ENCODE measurements at places on chromosomes 4 and X. TPM values are rescaled to one million over a fixed set of nuclear protein-coding genes. Genes with fewer than 3 reads are reported as not detected.

- no peak overlapping the region for H3K27ac ChIP-seq
- peaks cover 24% of the 10 kb centered on the region for H3K4me1 ChIP-seq
- no peaks in the 10 kb centered on the region for H3K36me3 ChIP-seq
- H3K4me3 ChIP-seq: no peak overlapping the region
- DNase-seq: peak; percentile 60
These were observed 607 bp upstream of the SCOC start for GRCh38 chr4:140372751-140373327.

Gene SLIT2
- not detected for total RNA-seq

DNA sequence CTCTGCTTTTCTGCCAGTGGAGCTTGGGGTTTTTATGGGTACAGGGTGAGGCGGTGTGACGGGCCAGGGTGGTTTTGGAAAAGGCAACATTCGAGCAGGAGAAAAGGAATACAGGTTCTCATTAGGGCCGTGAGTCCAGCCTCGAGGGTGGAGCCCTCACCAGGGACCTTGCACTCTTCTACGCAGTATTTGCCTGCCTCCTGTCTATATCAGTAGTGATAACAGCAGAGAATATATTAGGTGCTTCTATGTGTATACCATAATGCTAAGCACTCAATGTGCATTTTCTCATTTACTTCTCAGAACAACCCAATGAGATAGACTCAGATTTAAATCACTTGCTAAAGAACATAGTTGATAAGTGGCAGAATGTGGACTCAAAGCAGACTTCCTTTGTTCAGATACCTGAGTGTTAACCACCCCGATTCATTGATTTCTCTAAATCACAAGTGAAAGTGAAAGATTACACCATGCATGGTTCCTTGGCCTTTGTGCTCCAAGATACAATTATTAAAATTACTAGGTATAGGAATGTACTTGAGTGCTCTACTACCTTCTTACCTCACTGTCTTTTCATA lies 403.9 kb downstream of the PCDH7 start:
- H3K4me3 ChIP-seq: no peak overlapping the region
- H3K36me3 ChIP-seq: no peaks in the 10 kb centered on the region
- DNase-seq: no peak
- H3K27ac ChIP-seq: no peak overlapping the region
- H3K4me1 ChIP-seq: no peaks in the 10 kb centered on the region

DNA sequence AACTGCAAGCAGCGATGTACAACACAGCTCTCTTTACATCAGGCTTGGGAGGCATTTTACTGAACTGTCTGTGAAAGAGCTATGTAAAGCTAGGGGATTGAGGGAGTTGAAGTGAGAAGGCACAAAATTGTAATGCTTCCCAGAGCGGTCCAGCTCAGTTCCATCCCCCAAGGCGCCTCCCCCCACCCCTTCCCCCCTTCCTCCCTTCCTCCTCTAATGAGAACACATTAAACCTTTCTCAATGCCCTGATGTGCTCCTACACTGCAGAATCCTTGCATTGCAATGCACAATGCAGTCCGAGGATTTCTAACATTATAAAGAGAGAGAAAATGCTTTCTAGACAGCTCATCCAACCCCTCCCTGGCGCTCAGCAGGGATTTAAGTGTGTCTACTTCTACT lies 73.9 kb downstream of the CXXC4 start:
- DNase-seq: no peak

DNA sequence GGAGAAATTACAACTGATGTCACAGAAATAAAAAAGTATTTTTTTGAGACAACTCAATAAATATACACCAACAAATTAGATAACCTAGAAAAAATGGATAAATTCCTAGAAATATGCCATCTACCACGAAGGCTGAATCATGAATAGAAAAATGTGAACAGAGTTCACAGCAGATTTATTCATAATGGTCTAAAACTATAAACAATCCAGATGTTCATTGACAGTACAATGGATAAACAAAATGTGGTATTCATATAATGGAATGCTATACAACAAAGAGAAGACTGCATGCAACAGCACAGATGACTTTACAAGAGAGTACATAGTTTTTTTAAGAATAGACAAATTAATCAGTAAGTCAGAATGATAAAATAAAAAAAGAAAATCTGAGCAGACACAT lies 55.2 kb downstream of the CLOCK start:
- no peaks in the 10 kb centered on the region for H3K27me3 ChIP-seq
- no peak overlapping the region for H3K27ac ChIP-seq
- no peak overlapping the region for H3K4me3 ChIP-seq
- H3K36me3 ChIP-seq: peaks cover 9% of the 10 kb centered on the region
- H3K4me1 ChIP-seq: no peaks in the 10 kb centered on the region

Gene SORBS2
- total RNA-seq: not detected

GRCh38 chr4:100100985-100101384 lies 89.3 kb downstream of the DDIT4L start:
- H3K27ac ChIP-seq: peak overlapping the region; percentile 14
- H3K36me3 ChIP-seq: peaks cover 7% of the 10 kb centered on the region
- peak; percentile 52 for DNase-seq
- H3K4me3 ChIP-seq: no peak overlapping the region
- no peaks in the 10 kb centered on the region for H3K27me3 ChIP-seq

DNA sequence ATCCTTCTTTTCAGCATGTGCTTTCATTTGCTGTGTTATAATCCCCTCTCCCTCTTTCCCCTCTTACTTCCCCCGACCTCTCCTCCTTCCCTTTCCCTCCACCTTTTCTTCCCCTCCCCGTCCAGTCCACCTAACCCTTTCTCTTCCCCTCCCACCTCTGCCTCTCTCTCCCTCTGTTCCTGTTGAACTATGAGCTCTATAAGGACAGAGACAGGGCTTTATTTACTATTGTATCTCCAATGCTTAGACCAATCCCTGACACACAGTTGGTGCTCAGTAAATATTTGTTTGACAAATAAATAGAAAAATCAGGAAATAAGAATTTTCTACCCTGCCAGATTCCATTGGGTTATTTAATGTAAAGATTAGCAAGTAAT lies 60.8 kb downstream of the EGF start:
- peaks cover 27% of the 10 kb centered on the region for H3K27me3 ChIP-seq
- DNase-seq: no peak
- peaks cover 20% of the 10 kb centered on the region for H3K4me1 ChIP-seq
- H3K27ac ChIP-seq: no peak overlapping the region
- no peak overlapping the region for H3K4me3 ChIP-seq
- no peaks in the 10 kb centered on the region for H3K36me3 ChIP-seq

Gene FHDC1
- total RNA-seq: 0.12 TPM

- H3K4me3 ChIP-seq: no peak overlapping the region
- H3K27ac ChIP-seq: no peak overlapping the region
- DNase-seq: no peak
- no peaks in the 10 kb centered on the region for H3K4me1 ChIP-seq
- H3K27me3 ChIP-seq: no peaks in the 10 kb centered on the region
These were observed 153.5 kb downstream of the KCNIP4 start for GRCh38 chr4:21795091-21795490.

DNA sequence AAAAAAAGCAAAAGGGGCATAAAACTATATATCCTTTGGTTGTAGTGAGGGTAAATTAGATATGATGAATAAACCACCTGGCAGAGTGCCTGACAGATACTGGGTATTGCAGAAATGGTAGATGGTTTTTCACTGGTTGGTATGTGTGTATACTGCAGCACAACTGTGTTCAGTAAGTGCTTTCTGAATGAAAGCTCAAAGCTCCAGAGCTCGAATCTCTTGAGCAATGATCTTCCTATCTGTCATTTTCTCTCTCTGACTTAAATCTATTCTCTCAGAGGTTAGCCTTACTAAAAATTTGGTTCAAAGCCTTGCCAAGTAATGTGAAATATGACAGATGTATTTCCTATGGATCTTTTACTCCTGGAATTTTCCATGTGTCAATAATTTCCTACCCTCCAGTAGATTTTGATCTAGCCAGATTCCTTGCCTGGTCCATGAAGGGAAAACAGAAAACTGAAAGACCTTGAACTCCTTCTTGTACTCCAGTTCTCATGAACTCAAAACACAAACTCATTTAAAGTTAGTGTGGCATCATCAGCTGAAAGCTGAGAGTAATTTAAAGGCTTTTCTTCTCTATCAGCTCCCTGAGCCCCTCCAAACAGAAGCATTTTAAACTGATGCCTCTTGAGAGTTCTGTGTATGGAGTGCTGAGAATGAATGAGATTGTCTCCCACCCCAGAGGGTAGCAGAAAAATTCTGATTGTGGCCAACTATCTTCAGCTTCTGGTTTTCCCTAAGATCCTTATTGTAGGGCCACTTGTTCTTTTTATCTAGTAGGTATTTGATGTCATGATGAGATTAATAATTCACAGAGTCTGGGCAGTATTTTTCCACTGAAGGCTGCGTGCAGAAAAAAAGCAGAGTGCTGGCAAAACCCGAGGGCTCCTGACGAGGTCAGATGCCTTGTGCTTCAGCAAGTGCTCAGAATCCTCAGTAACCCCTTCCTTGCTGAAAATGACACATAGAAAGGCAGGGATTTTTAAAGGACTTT lies 363.4 kb upstream of the BOD1L1 start:
- no peak overlapping the region for H3K27ac ChIP-seq
- no peak overlapping the region for H3K4me3 ChIP-seq
- H3K36me3 ChIP-seq: no peaks in the 10 kb centered on the region
- H3K4me1 ChIP-seq: no peaks in the 10 kb centered on the region
- no peaks in the 10 kb centered on the region for H3K27me3 ChIP-seq
- DNase-seq: no peak

Gene ASB9
- 0.49 TPM for total RNA-seq

DNA sequence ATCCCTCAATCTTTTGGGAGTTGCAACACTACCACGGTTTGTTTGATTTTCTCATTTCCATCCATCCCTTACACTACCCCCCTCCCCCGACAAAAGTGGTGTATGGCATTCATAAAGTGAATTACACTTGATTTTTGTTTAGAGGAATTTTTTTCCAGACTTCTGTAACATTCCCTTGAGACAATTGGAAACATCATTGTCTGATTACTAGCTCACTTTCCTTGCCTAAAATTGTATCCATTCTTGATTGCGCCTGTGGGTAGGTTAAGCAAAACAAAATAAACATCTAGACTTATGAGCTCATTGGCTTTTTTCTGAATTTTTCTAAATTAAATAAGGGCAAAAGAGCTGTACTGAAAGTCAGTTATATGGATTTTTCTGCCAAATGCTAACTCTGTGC lies 3.5 kb downstream of the GPC3 start:
- no peaks in the 10 kb centered on the region for H3K36me3 ChIP-seq
- no peak overlapping the region for H3K27ac ChIP-seq
- peaks cover 2% of the 10 kb centered on the region for H3K4me1 ChIP-seq
- no peak for DNase-seq
- peaks cover 37% of the 10 kb centered on the region for H3K27me3 ChIP-seq
- H3K4me3 ChIP-seq: no peak overlapping the region

Gene CTAG2
- total RNA-seq: 30.3 TPM

DNA sequence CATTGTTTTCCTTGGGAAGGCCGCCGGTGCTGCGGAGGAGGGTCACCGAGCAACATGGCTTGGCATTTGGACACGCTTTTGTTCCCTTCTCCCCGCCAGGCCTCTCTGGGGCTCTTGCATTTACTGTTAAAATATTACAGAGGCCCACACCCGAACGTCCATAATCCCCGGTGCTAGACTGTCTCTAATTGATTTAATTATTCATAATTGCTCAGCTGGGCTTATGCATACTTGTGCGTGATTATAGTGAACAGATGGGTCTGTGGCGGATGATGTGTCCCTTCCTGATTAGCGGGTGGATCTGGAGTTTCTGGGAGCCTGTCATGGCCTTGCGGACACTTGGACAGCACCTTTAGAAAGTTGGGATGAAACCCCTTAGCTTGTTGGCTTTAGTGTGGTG lies 100.2 kb upstream of the MSX1 start:
- no peak for DNase-seq
- no peak overlapping the region for H3K4me3 ChIP-seq
- peaks cover 6% of the 10 kb centered on the region for H3K27me3 ChIP-seq
- H3K36me3 ChIP-seq: no peaks in the 10 kb centered on the region
- no peak overlapping the region for H3K27ac ChIP-seq

GRCh38 chrX:51894697-51895336 lies 1.4 kb downstream of the MAGED1 start:
- no peaks in the 10 kb centered on the region for H3K27me3 ChIP-seq
- H3K27ac ChIP-seq: peak overlapping the region; percentile 80
- peak; percentile 47 for DNase-seq
- peak overlapping the region; percentile 88 for H3K4me3 ChIP-seq

Gene MAGEC1
- not detected for total RNA-seq

Gene TCEAL2
- not detected for total RNA-seq

DNA sequence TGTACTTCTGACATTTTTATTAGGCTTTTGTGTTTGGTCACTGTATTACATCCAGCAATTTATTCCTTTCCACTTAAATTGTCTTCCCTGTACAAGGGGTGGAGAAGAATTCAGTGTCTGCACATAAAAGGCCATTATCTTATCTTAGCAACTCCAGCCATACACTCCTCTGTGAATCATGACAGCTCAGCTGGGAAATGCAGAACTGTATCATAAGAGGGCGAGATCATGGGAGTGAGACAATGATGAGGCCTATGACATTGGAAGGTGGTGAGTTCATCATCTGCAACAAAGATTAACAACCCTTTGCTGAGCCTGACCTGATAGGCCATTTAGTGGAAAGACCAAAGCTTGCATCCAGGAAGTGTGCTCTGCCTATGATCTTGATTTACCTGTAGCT lies 33.3 kb downstream of the SLIT2 start:
- no peak overlapping the region for H3K4me3 ChIP-seq
- H3K4me1 ChIP-seq: no peaks in the 10 kb centered on the region

- DNase-seq: no peak
- H3K27me3 ChIP-seq: no peaks in the 10 kb centered on the region
- H3K36me3 ChIP-seq: no peaks in the 10 kb centered on the region
- no peaks in the 10 kb centered on the region for H3K4me1 ChIP-seq
These were observed 230.9 kb downstream of the IQCM start for GRCh38 chr4:149584722-149585121.

GRCh38 chr4:6372649-6373525 lies 99.5 kb downstream of the PPP2R2C start:
- no peak overlapping the region for H3K4me3 ChIP-seq
- no peaks in the 10 kb centered on the region for H3K36me3 ChIP-seq
- H3K27me3 ChIP-seq: no peaks in the 10 kb centered on the region
- no peaks in the 10 kb centered on the region for H3K4me1 ChIP-seq
- H3K27ac ChIP-seq: no peak overlapping the region

DNA sequence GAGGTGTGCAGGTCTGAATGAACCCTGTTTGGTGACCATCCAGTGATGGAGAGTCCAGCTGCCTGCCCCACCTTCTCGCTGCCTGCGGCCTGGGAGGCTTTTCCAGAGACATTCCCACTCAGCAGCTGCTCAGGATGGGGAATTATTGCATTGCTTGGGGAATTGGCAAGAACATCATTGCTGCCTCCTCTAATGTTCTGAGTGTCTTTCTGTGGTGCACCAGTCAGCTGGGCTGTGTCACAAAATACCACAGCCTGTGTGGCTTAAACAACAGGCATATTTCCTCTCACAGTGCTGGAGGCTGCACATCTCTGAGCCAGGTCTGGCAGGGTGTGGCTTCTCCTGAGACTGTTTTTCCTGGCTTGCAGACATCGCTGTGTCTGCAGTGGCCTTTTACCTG lies 86.8 kb upstream of the AFAP1 start:
- H3K36me3 ChIP-seq: no peaks in the 10 kb centered on the region
- H3K4me1 ChIP-seq: peaks cover 1% of the 10 kb centered on the region
- H3K4me3 ChIP-seq: no peak overlapping the region
- H3K27ac ChIP-seq: no peak overlapping the region
- DNase-seq: no peak

Measured in activated CD8-positive, alpha-beta memory T cell treated with anti-CD3 and anti-CD28 coated beads, Interleukin-2, amount 10 ng/mL, durations not matched to agents 7 days and 5 days (primary cell).